CD4-positive, alpha-beta T cell treated with Interleukin-4 for 4 hours (primary cell): ENCODE measurements at places on chromosomes 7 and 10.

GRCh38 chr7:2143450-2143849 is 89.3 kb downstream of the MAD1L1 start:
- no peak for DNase-seq

DNA sequence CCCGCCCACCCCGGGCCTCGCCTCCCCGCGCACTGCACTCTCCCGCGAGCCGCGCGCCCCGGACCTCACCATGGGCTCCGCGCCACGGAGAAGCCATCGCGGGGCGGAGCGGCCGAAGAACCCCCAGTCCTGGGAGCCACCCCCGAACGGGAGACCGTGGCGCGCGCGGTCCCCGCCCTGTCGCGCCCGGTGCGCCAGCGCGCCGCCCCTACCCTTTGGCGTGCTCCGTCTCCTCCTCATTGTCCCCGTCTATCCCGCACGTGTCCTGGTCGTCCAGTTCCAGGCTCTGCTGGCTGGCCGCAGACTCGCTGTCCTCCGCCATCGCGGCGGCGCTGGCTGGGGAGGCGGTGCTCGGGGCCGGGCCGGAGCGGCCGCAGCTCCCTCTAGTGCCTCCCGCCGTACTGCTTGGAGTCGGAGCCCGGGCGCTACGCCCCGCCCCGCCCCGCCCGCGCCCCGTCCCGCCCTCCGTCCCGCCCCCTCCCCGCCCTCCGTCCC is at the start of gene NMT2:
Gene NMT2, minus strand, starts transcription at position 403 of the 495 bp plus-strand sequence. Its CDS starts 81 bp downstream, at position 322.
- no peak for DNase-seq

DNA sequence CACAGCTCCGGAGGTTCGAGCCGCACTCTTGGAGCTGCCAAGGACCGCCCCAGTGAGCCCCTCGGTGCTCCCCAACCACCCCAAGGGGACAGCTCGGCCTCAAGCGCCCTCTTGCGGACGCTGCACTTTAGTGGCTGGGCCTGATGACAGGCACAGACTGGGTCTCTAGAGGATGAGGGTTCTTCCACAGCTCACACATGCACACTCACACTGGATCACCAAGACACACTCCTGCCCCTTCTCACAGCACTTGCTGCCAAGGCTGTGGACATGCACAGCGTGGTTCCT is 2.1 kb downstream of the RET start:
- DNase-seq, result no peak

DNA sequence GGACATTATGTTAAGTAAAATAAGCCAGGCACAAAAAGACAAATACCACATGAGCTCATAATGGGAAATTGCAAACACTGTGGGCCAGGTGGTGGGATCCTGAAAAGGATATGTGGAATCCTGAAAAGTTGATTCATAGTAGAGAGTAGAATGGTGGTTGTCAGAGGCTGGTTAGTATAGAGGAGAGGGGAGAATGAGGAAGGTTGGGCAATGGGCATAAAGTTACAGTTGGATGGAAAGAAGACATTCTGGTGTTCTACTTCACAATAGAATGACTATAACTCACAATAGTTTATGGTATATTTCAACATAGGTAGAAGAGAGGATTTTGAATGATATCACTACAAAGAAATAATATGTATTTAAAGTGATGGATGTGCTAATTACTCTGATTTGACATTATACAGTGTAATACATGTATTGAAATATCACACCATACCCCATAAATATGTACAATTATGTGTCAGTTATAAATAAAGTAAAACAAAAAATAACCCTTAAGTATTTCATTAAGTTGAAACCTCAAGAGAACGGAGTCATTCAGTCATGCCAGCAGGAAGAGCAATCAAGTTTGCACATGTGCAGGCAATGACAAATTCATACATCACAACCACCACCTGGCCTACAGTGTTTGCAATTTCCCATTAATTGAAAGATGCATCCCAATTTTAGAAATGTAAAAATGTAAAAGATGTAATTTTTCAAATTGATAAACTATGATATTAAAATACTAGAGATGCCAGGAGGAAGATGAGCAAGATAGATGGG is 156.7 kb downstream of the MAGI2 start:
- no peak for DNase-seq

- DNase-seq, result no peak
Measured at GRCh38 chr10:132109341-132110110, 43.8 kb downstream of the JAKMIP3 start.

- no peak for DNase-seq
Measured at GRCh38 chr10:111086574-111086973, 9.7 kb downstream of the ADRA2A start.

DNA sequence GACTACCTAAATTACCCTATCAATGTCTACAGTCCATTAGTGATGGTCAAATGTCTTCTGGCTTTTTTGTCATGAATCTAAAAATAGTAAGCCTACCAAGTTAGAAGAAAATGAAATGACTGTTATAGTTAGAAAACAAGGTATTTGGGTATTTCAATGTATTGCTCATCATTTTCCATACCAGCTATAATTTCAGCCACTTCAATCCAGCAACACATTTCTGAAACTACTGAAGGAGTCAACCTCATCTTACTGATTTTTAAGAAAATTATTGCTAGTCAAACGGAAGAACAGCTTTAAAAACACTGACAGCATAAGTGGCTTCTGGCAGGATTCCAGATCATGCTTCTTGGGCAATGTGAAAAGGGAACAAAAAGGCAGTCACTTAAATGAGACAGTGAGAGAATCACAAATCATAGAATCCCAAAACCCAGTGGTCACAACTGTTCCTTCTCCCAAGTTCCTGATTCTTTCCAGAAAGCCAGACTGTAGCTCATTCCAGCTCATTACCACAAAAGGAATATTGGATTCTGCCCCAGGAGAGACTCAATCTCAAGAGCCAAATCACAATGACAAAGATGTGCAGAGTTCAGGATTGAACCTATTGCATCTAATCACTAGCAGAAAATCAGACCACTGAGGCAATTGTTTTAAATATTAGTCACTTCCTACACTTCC is 61.2 kb upstream of the LRRN3 start:
- peak; percentile 12 for DNase-seq

DNA sequence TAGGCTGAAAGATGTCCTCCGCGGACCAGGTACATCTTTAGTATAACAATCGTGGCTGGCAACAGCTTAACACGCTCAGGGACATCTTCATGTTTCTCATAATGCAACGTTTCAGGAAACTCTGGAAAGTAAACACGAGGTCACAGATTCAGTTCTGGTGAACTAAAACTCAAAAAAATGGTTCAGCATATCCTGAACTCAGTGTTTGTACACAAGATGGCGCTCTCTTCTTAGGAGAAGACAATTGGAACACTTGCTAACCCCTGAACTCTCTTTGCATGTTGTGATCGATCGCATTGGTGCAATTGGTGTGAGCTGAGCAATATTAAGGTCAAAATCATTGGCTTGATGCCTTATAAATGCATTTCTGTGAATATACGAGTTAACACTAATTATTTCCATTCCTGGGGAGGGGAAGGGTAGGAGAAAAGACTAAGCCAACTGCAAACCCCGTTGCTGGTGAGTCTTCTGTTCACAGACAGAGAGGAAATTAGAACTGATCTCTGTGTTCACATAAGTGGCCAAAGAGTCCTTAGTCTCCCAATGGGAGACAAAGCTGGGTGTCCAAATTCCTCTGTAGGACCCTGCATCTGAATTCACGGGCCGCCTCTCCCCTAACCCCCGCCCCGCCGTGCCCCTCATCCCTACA is 52.6 kb upstream of the FAM180A start:
- peak; percentile 72 for DNase-seq

DNA sequence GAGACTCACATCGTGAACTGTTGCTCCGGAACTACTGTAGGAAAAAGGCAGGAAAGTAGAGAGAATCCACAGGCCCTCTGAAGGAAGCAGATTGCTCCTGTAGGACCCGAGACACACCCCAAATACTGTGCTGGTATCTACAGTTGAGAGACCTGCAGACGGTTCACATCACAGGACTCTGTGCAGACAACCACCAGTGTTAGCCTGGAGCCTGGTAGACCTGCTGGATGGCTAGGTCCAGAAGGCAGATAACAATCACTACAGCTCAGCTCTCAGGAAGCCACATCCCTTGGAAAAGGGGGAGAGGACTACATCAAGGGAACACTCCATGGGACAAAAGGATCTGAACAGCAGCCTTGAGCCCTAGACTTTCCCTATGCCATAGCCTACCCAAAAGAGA is 311.8 kb upstream of the PRKCQ start:
- DNase-seq, result no peak

DNA sequence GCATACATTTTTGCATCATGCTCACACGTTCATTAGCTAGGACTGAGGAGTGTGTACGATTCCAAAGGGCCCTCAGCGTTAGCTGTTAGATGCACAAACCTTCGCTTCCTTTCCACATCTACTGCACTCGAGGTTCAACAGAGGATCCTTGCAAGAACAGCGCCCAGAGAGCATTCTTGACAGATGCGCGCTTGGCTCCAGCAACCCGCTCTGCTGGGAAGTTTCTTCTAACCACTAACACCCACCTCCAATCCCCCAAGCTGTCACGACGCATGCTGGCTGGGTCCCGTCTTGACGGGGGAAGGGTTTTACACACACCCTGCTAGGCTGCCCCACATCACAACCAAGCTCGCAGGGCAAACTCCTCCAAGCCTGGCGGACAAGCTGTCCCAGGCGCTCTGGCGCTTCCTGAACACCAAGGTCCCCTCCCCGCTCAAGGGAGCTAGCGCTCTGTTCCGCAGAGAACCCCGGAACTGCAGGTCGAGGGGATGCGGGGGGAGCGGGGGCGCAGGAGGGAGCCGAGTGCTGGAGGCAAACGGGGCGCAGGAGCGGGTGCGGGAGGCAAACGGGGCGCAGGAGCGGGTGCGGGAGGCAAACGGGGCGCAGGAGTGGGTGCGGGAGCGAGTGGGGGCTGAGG is 653 bp upstream of the ADRB1 start:
- no peak for DNase-seq

- no peak for DNase-seq
Measured at GRCh38 chr10:10849306-10849705, 168.4 kb upstream of the CELF2 start.

- no peak for DNase-seq
Measured at GRCh38 chr10:78310481-78311080, 276.9 kb downstream of the RPS24 start.

DNA sequence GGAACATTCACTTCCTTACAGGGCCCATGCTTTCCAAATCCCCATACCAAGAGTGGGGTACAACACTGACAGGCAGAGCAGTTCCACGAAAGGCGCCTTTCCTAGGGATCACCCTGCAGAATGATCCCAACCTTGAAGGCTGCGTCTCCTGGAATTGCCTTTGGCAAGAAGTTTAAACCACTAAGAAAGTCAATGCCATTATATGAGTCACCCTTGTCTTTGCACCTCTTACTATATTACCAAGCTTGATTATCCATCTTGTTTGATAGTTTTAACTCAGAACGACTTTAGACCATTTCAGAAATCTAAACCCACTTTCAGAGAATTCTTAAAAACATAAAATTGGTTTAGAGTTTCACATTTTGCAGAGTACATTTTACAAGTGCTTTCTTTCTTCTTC is 282.1 kb downstream of the ARHGAP12 start:
- DNase-seq, result no peak

GRCh38 chr10:24951201-24952142 is 934 bp downstream of the PRTFDC1 start:
- DNase-seq, result no peak

DNA sequence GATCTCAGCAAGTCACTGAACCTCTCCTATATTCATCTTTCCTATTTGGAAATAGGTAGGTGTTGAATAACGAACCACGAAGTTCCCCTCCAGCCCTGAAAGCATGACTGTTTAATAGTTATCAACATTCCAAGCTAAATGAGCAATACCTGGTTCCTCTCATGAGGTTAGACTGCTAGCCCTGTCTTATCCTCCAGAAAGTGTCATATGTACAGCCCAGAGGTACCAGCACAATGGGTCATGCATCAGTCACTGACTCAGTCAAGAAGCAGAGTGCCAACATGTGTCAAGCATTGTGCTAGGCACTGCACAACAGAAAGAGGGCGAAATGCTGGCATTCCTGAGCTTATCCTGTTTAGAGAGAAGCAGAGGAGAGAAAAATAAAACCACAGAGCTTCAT is 70.0 kb downstream of the AMPH start:
- no peak for DNase-seq

DNA sequence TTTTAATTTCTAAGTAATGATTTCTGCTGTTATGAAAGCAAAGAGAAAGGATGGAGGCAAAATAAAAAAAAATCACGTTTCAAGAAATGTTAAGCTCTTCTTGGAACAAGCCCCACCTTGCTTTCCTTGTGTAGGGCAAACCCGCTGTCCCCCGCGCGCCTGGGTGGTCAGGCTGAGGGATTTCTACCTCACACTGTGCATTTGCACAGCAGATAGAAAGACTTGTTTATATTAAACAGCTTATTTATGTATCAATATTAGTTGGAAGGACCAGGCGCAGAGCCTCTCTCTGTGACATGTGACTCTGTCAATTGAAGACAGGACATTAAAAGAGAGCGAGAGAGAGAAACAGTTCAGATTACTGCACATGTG is 2.4 kb downstream of the ADRB1 start:
- DNase-seq, result no peak

- DNase-seq, result no peak
Measured at GRCh38 chr10:132145521-132146185, 41.1 kb upstream of the DPYSL4 start.

GRCh38 chr7:31059551-31059950 is 7.4 kb downstream of the ADCYAP1R1 start:
- DNase-seq, result no peak

GRCh38 chr7:42671627-42672026 is 240.2 kb downstream of the C7orf25 start:
- no peak for DNase-seq

GRCh38 chr7:122310119-122311021 is 5.8 kb upstream of the FEZF1 start:
- DNase-seq, result no peak

GRCh38 chr10:7338469-7338868 is 72.4 kb downstream of the SFMBT2 start:
- no peak for DNase-seq

- DNase-seq, result no peak
Measured at GRCh38 chr10:16788778-16789177, 28.4 kb downstream of the RSU1 start.

- no peak for DNase-seq
Measured at GRCh38 chr10:125085258-125086054, 74.9 kb downstream of the CTBP2 start.

GRCh38 chr7:73770860-73771670 is 995 bp upstream of the CLDN3 start:
- no peak for DNase-seq

GRCh38 chr7:44051611-44052220 is 7.2 kb downstream of the DBNL start:
- no peak for DNase-seq

- DNase-seq, result no peak
Measured at GRCh38 chr7:55234408-55234807, 130.7 kb upstream of the LANCL2 start.

DNA sequence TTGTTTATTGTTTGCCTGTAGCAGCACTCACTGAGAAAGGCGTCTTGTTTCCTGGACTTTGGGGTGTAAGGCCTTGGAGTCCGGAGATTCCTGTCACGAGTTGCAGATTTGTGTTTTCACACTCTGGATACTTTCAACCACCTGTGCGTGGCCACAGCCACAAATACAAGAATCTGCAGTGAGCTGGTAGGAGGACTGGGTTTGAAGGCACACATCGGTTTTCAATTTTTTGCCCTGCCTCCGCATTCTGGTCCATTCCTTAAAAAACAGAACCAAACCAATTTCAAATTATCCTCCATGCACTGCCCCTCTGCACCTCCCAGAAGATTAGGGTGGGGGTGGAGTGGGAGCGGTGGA is 619 bp downstream of the EXOC4 start:
- DNase-seq, result peak; percentile 4
